ENCODE measurements at places on chromosomes 13 and 19.
A peak's percentile ranks its signal among the peaks of the same experiment; 100 is the strongest.

DNA sequence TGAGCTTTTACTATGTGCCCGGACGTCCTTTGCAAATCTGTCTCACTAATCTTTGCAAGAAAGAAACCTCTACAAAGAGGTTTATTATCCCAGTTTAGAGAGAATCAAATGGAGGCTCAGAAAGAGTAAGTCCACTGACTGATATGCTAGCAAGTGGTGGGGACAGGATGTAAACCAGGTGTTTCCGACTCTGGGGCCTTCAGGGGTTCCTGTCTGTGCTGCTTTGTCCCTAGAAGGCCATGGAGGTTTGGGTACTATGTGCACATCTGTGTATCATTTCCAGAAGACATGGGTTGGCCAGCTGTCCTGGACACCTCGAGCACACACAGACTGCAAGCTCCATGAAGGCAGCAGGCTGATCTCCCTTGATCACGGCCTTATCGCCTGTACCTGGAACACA lies 1.2 kb upstream of the KPTN start:
- no peak for DNase-seq

DNA sequence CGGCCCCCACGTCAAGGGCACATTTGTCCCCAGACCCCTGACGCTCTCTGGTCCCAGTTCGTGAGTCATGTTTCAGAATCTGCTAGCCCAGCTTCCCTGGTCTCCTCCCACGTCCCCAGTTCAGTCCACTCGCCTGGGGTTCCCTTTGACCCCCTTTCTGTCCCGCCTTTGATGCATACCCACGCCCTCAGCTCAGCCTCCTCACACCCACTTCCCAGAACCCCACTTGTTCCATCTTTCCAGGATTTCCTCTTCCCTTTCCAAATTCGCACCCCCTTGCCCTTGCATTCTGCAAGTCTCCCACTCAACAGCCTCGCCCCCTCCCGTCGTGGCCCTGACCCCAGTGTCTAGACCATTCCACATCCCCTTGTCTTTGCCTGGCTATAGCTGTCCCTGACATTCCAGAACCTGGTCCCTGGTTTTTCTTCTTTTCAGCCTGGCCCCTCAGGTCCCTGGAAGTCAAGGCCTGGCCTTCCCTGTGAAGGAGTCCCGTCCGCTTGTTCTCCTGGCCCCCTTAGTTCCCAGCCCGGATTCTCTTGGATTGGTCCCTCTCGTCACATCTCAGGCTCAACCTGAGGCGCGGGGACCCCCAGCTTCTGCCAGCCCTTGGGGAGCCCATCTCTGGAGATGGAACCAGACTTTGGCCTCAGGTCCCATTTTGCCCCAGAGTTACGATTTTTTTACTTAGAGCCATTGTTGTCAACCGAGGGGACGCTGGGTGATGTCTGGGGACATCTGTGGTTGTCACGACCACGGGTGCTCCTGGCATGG lies 1.3 kb downstream of the NCLN start:
- DNase-seq, result no peak

- DNase-seq, result peak; percentile 93
Observed at GRCh38 chr19:850221-850978, 1.7 kb upstream of the ELANE start.

DNA sequence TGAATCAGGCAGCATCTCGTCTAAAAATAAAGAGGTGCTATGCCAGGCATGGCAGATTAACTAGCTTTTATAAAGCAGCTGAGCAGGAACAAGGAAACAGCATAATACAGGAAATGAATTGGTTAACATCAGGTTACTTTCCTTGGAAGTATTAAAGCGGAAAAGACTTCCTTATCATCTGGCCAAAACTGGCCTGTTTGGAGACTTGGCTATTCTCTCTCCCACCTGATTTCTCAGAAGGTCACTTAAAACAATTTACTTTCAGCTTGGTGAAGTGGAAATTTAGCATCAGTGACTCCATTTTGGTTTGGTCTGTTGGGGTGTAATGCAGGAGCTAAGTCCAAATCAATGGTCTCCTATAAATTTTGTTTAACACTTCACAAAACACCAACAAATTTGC lies 191.6 kb downstream of the NUFIP1 start:
- no peak for DNase-seq

GRCh38 chr13:64457976-64458375 lies 2772.2 kb downstream of the PCDH9 start:
- peak; percentile 71 for DNase-seq

- DNase-seq, result no peak
Observed at GRCh38 chr19:58352760-58353671, at the start of gene A1BG. Gene A1BG, minus strand, starts transcription at chr19:58353492. Its CDS starts 55 bp downstream, at chr19:58353437.

DNA sequence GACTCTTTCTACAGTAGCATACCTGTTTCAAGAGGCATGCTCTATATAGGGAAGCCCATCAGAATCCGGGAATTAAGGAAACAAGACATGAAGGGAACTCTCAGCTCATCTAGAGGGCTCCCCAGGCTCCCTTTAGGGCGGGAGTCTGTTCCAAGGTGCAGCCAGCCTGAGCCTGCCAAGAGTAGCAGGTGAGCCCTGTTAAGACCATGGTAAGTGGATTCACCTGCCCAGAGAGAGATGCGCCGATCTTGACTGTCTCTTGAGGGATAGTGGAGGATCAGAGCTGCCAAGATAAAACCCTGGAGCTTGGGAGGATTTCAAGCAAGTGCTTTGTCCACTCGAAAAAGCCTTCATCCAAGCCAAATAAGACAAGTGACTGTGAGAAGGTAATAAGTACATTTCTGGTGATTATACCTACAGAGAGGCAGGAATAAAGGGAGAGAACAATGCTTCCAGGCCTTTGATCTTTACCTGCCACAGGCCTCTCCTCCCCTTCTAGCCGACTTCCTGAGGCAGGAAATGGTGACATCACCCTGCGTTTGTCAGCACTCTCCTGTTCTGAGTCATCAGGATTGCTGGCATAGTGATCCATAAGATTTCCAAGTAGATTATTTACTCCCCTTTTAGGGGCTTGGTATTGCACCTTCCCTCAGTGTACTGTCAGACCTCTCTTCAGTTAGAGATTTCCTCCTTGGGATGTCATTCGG lies 31.5 kb downstream of the KLF5 start:
- DNase-seq, result no peak

GRCh38 chr13:95559100-95559499 lies 6.6 kb downstream of the CLDN10 start:
- no peak for DNase-seq

DNA sequence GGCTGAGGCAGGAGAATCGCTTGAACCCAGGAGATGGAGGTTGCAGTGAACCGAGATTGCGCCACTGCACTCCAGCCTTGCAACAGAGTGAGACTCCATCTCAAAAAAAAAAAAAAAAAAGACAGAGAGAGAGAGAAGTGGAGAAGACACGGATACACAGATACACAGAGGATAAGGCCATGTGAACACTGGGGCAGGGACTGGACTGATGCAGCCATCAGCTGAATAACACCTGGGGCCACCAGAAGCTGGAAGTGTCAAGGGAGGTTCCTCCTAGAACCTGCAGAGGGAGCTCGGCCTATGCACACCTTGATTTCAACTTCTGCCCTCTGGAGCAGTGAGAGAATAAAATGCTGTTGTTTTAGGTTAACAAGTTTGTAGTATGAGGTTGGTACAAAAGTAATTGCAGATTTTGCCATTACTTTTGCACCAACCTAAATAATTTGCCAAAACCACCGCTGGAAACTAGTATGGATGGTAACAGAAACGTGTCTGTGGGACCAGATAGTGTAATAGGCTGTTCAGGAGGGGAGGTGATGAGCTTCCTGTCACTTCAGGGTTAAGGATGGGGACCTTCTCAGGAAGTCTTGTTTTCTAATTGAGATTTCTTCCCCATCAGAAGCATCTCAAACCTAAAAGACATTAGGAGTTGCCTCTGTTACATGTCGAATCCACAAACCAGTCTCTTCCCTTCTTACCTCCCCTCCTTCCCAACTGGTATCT lies 36.4 kb upstream of the IGSF23 start:
- DNase-seq, result peak; percentile 9

GRCh38 chr19:43957891-43958290 lies 6.9 kb downstream of the ZNF221 start:
- DNase-seq, result no peak

DNA sequence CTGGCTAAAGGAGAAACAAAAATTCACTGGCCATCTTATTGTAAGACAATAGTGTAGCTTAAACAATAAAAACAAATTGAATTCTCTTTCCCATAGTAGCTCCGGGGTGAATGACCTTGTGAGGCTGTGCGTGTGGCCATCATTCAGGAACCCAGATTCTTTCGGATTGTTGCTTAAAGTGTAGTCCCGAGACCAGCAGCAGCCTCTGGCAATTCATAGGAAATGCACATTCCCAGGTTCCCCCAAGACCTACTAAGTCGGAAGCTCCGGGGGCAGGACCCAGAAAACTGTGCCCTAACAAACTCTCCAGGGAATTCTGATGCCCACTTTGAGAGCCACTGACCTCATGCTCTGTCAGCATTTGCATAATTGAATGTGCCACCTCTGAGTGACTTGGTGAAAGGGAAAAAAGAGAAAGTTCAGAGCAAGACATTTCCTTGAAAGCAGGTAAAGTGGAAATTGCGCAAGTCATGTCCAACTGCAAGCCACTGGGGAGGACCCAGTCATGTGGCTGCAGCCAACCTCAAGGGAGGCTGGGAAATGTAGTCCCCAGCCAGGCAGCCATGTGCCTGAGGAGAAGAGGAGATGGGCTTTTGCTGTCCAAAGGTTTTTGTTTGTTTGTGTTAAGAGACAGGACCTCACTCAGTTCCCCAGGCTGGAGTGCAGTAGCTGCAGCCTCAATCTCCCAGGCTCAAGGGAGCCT lies 50.7 kb upstream of the PNMA8B start:
- DNase-seq, result peak; percentile 40

DNA sequence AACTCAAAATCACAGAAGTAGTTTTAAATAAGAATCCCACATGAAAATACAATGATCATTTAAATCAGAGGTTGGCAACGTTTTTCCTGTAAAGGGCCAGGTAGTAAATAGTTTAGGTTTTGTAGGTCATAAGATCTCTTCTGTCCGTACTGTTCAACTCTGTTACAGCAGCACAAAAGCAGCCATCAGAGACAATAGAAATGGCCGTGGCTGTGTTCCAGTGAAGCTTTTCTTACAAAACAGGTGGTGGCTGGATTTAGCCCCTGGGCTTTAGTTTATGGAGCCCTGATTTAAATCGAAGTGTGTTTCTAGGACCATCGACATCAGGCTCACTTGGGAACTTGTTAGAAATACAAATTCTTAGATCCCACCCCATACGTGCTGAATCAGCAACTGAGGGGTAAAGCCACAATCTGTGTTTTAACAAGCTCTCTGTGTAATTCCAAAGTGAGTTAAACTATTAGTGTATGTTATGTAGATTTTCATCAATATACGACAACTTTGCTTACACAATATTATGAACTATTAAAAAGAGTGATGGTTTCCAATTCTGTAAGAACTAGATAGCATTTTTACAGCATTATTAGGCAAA lies 54.8 kb upstream of the MIR17HG start:
- peak; percentile 60 for DNase-seq

GRCh38 chr13:31649766-31650165 lies 89.6 kb upstream of the RXFP2 start:
- no peak for DNase-seq

DNA sequence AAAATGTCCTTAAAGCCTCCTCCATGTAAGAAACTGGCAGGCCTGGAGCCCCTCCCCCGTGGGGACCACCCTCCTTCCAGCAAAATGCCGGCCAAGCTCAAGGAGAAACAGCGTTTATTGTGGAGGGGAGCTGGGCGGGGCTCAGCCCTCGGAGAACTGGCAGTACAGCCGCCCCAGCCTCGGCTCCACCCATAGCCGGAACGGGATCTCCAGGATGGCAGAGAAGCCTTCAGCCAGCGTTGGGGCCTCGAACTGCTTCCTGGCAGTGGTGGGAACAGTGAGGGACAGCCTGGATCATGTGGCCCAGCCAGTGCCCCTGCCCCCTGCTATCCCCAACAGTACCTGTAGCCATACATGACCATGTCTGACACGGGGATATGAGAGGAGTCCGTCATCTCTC lies 6.3 kb downstream of the PNKP start:
- DNase-seq, result peak; percentile 60

GRCh38 chr19:5826531-5827341 lies 12.8 kb downstream of the FUT6 start:
- peak; percentile 69 for DNase-seq

DNA sequence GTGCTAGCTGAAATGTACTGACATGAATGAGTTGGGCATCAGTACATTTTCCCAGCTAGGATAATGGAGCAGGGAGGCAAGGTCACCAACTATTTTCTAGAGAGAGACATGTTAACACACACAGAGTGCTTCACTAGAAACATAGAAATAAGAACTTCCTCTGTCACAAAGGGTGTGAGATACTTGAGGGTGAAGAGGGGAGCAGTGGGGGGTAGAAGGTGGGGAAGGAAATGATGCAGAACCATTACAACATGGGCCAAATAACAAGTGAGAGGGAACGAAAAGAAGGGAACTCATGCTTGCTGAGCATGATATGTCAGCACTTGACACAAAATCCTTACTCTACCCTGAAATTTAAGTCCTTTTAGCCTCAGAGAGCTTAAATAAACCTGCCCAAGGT lies 87.8 kb upstream of the RFC3 start:
- DNase-seq, result peak; percentile 47

DNA sequence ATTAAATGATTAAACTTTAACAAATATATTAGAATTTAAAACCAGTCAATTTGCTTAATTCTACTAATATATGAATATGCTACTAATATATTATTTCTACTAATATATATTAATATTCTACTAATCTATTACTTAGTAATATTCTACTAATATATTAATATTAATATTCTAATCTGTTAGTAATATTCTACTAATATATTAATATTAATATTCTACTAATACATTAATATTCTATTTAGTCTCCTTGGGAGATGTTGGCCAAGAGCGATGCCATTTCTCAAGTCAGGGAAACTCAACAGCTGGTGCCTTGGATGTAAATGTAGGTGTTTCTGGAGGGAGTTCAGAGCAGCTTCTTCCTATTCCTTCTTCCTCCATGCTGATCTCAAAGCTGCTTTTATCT lies 259.2 kb upstream of the TMTC4 start:
- DNase-seq, result no peak

DNA sequence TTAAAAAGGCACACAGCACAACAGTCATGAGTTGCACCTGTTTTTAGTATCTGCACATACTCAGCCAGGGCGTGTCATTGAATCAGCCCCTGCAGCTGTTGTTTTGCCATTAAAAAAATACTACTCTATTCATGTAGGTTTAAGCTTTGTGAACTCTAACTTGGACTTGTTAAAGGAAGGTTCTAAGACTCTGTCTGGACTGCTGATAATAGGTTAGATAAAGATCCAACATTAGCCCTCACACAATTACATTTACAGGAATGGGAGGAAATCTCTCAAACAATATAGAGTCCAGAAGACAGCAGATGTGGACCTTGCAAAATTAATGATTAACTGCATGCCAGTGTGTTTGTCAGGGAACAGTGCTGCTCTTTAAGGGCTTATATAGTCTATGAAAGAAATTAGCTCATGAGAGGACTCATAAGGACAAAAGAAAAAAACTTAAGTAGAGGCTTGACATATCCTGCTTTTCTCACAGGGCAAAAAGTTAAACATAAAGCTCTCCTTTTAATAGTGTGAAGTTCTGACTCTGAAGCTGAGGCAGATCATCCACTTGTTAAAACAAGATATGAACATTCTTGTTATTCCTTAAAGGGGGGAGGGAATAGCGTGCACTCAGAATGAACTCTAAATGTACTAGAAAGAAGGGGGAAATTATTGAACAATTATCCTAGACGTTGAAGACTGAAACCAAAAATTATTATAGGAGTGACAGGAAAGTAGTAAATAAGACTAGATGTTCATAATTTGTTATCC lies 243.6 kb downstream of the NDFIP2 start:
- DNase-seq, result peak; percentile 88

GRCh38 chr13:74026753-74027152 lies 107.5 kb downstream of the KLF12 start:
- no peak for DNase-seq

- DNase-seq, result no peak
Observed at GRCh38 chr19:55173714-55174409, 6.2 kb downstream of the SYT5 start.
